Activated CD4-positive, alpha-beta T cell treated with anti-CD3 and anti-CD28 coated beads, Interleukin-2, amount 50 U/mL, for 1 hour (primary cell): ENCODE measurements at places on chromosomes 6 and 20.
A peak's percentile ranks its signal among the peaks of the same experiment; 100 is the strongest.

DNA sequence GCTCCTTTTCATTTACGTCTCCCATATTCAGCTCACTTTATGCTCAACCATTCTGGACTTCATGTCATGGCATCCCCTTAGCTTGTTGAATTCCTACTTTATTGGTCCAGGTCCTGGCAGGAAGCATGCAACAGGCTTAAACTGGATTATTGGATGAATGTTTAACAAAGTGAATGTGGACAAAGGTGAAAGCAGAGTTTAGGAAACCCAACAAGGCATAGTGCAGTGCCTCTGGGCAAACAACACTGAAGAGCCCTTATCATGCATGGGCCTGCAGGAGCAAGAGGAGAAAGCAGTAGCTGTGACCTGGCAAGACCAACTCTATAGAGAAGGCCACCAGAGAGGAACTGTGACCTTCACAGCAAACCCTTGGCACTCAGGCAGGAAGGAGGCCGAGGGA lies 5.3 kb upstream of the ANKRD66 start:
- no peak for DNase-seq

DNA sequence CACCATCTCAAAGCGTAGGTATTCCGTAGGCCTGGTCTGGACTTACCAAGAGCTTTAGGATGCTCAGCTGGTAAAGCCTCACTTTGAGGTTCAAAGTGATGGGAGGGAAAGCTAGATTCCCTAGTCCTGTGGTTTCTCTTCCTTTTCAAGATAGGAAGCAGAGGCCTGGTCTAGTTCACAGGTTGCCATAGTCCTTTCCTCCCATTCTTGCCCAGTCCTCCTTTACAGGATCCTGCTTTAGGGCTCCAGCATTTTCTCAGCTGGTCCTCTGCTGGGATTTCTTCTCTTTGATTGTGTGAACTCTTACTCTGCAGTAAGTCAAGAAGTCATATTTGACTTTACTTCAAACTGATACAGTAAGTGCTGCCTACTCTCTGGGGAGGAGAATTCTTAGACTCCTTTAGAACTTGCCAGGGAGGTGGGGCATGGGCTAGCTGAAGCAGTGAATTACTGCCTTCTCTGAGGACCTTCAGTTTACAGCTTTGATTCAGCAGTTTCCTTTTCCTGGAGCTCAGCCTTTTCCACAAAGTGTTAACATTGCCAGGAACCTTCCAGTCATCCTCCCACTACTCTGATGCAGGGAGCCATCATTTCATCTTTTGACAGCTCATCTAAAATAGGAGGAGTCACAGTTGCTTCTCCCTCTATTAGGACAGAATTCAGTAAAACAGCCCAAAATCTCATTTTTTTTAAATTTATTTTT lies 42.8 kb upstream of the PLCG1 start:
- DNase-seq = no peak

GRCh38 chr6:44034391-44034861 lies 92.8 kb downstream of the MRPL14 start:
- DNase-seq = no peak

GRCh38 chr6:84350397-84350796 lies 123.0 kb upstream of the CEP162 start:
- no peak for DNase-seq

- no peak for DNase-seq
Measured at GRCh38 chr6:14720411-14721102, 525.3 kb upstream of the JARID2 start.

GRCh38 chr6:5308066-5308465 lies 46.8 kb downstream of the FARS2 start:
- no peak for DNase-seq

DNA sequence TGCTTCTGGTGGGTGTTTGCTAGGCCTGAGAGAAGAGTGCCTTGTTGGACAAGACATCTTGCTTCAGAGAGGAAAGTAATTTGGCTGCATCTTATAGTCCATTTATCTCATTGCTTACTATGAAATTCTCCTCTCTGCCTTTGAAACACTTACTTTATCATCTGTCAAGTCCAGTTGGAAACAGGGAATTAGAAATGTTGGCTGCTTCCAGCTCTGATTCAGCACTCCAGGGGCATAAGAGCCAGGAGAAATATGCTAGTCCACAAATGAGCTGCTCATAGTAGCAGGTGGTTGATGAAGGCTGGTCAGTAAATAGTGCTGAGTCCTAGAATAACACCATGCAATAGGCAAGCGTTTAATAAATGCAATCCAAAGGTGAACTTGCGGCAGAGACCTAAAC lies 227.1 kb downstream of the SLC35F1 start:
- no peak for DNase-seq

- no peak for DNase-seq
Measured at GRCh38 chr6:39980839-39981580, 46.7 kb upstream of the MOCS1 start.

DNA sequence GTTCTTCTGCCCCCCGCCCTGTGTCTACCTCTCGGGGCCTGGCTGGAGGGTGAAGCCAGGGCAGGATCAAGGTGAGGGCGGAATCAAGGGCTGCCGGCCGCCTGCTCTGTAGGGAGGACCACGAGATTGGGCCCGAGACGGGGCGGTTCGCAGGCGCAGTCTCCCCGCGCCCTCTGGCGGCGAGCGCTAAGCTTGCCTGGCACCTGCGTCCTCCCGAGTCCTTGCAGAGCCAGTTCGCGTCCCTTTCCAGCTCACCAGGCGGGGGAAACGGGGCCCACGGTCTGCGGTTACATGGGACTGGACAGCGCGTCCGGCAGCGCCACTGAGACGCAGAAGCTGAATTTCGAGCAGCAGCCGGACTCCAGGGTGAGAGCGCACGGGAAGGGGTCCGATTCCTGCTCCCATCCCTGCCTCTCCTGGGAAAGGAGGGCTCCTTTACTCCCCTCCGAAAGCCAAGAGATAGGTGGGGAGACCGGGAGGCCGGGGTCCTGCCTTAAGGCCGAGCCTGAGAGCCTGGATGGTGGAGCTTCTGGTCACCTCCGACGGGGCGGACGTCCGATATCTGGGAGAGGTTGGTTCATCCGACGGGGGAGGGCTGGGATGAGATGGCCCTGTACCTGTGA lies 3.6 kb upstream of the MATN4 start:
- peak; percentile 51 for DNase-seq

GRCh38 chr6:22072949-22073348 lies 223.9 kb downstream of the PRL start:
- no peak for DNase-seq

DNA sequence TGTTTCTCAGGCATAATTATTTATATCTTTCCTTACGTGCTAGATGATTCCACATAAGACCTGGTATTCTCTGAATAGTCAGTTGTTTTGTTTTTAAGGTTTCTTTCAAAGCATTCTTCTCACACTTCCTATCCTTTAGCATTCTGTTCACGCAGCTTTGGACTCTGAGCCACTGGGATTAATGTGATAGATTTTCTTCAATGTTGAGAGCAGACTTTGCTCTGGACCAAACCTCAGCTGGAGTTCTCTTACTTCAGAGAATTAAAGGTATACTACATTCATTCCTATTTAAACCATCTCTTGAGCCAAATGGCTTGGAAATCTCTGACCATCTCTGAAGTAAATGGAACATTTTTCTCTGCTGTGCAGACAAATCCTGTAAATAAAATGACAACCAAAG lies 70.7 kb upstream of the TRAF3IP2 start:
- no peak for DNase-seq

- no peak for DNase-seq
Measured at GRCh38 chr20:53165452-53165851, 193.3 kb downstream of the TSHZ2 start.

DNA sequence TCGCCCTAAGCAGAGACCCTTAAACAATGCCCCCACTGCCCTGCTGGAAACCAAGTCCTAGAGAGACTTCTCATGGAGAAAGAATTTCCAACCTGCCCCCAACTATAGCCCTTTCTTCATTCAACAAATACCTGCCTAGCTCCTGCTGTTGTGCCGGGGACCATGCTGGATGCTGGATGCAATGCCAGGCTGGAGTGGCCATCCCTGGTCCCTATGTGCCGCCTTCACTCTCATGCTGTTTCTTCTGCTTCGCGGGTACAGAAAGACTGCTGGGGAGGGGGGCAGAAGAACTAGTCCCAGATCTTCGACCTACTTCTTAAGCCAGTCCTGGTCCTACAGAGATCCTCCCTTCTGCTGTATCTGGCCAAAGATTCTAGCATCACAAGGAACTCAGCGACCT lies 3.4 kb downstream of the MDGA1 start:
- DNase-seq = no peak

- DNase-seq = no peak
Measured at GRCh38 chr20:23013429-23013828, 21.7 kb upstream of the SSTR4 start.

DNA sequence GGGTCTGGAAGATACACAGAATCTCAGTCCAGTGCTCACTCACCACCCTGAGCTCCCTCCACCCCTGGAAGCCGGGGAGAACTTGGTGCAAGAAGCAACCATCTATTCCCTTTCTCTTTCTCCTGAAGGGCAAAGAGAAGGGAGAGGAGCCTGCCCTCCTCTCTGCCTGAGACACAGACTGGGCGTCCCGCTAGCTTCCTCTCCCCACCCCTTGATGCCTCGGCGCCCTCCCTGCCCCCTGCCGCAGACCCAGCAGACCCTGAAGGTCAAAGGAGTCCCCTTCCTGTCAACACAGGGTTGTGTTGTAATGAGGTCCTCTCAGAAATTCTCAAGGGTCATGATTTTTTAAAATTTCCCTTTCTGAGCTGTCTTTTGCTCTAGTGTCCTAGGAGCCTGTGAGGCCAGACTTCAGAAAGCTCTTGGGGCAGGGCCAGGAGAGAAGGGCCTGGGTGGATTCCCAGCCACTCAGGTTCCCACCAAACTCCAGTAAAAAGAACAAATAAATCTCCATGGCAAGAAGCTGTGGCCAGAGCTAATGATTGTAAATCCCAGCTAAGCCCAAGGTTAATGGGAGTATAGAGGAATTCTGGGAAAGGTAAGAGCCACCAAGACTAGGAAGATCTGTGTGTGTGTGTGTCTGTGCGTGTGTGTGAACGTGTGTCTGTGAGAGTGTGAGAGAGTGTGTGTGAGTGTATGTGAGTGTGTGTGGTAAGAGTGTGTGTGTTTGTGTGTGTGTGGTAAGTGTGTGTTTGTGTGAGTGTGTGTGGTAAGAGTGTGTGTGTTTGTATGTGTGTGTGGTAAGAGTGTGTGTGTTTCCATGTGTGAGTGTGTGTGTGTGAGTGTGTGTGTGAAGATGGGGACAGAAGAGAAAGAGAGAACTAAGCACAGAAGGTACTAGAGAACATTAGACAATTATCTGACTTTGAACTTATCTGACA lies 1.1 kb upstream of the JPH2 start:
- no peak for DNase-seq

DNA sequence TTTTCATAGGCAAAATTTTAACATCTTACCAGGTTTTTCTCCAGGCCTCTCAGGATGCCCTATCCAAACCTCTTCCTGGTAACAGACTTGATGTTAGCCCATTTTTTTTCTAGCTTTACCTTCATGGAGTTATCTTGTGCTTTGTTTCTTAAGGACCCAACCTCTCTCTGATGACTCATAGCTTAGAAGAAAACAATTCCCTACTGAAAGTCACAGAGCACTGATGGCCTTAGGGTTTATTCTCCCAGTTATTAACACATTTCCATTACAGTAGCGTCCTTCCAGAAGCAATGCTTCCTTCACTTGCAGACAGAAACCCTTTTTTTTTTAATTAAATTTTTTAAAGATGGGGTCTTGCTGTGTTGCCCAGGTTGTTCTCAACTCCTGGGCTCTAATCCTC lies 79.4 kb downstream of the IYD start:
- no peak for DNase-seq

- no peak for DNase-seq
Measured at GRCh38 chr6:134994431-134994830, 44.5 kb upstream of the ALDH8A1 start.

GRCh38 chr20:62642051-62642665 lies at the start of gene SLCO4A1:
TSS of gene SLCO4A1 (plus strand) at chr20:62642503. CDS start at chr20:62656455, 13,952 bp downstream.
- DNase-seq = peak; percentile 81
